Kidney (tissue), 22 donors: ENCODE measurements at places on chromosomes 5 and 9. TPM values are rescaled to one million over a fixed set of nuclear protein-coding genes. Genes with fewer than 3 reads are reported as not detected.
A peak's percentile ranks its signal among the peaks of the same experiment; 100 is the strongest.

The GFRA3 gene
- total RNA-seq = 0.41 TPM

The PLK2 gene
- 53.1 TPM for total RNA-seq

DNA sequence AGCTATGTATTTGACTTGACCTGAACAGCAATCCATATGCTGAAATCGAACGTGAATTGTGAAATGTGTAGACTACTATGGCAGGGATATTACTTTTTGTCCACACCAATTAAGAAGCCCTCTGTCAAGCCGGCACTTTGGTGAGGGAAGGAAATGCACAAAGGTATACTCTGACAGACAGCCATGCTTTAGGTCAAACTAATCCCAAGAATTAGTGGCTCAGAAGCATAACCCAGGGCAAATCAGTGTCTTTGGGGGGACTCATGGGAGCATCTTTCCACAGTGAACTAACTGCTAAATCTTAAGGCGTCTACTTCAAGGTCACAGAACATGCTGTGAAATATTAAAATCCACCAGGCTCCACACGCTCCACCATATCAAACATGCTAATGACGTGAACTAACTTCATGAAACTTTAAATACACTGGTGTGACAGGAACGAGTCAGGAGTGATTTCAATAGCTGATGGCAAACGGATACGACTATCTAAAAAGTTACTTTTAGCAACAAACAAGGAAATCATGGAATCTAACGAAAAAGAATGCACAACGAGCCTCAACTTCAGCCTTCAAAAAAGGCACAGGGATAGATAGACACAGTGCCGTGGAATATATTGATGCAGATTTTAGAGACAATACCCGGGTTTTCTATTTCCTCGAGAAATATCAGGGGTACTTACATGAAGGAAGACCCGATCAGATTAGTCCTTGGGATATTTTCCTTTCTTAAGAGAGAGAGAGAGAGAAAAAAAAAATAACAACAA, 527 bp downstream of the MEF2C start:
- no peaks in the 10 kb centered on the region for H3K36me3 ChIP-seq
- H3K4me1 ChIP-seq = peaks cover 8% of the 10 kb centered on the region
- no peak for DNase-seq
- H3K27me3 ChIP-seq = no peaks in the 10 kb centered on the region

The CDX1 gene
- total RNA-seq = not detected

DNA sequence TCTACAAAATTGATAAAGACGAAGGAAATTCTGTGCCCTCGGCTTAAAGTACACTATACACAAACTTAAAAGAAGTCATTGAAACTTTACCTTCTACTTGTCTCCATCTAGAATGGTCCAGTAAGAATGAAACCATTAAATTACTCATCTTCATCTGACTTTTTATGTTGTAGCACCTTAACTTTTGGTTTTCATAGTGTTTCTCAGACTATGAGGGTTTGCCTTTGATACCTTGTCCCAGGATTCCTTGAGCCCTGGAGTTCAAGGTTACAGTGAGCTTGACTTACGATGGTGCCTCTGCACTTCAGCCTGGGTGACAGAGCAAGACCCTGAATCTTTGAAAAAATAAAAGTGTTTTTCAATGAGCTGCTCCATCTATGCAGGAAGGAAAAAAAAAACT, 132.2 kb downstream of the CDC42SE2 start:
- no peaks in the 10 kb centered on the region for H3K27me3 ChIP-seq
- no peak overlapping the region for H3K4me3 ChIP-seq
- no peak overlapping the region for H3K27ac ChIP-seq
- H3K4me1 ChIP-seq = peaks cover 25% of the 10 kb centered on the region

The THBS4 gene
- 1.4 TPM for total RNA-seq

The CEP72 gene
- total RNA-seq = 7.8 TPM

The FRRS1L gene
- not detected for total RNA-seq

- no peaks in the 10 kb centered on the region for H3K36me3 ChIP-seq
- DNase-seq = no peak
- H3K27ac ChIP-seq = no peak overlapping the region
- no peaks in the 10 kb centered on the region for H3K27me3 ChIP-seq
- H3K4me3 ChIP-seq = peak overlapping the region; percentile 11
- H3K4me1 ChIP-seq = no peaks in the 10 kb centered on the region
Measured at GRCh38 chr5:40914835-40915234, 5.5 kb downstream of the C7 start.

The SPINK7 gene
- total RNA-seq = not detected

The CYSTM1 gene
- total RNA-seq = 157 TPM

DNA sequence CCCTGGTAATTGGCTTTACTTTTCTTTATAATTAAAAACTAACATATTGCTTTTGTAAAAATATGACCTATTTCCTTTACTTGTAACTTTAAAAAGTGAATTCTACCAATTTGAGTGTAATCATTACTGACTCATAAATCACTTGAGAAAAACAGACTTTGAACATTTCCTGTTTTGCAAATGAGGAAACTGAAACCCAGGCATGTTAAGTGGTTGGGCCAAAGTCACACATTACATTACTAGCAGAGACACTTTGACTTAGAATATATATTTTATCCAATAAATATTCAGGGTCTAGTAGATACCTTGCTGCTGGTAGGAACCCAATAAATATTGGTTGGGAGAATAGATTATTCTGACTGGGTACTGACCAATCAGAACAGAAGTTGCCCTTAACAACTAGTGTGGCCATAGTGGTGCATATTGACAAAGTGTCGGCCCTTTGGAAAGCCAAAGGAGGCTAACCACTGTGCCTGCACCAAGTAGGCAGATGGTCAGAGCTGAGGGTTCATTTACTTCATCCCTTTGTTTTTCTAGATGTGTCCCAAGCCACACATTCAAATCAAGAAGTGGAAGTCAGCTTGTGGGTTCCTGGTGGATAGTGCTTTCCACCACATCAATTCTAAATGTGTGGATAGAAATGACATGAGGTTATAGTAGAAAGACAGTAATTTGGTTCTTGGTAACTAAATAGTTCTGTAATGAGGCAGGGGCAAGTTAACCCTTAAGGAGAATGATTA, 365.1 kb upstream of the RIOK2 start:
- H3K27ac ChIP-seq = no peak overlapping the region
- no peaks in the 10 kb centered on the region for H3K4me1 ChIP-seq
- no peak for DNase-seq
- no peaks in the 10 kb centered on the region for H3K27me3 ChIP-seq

DNA sequence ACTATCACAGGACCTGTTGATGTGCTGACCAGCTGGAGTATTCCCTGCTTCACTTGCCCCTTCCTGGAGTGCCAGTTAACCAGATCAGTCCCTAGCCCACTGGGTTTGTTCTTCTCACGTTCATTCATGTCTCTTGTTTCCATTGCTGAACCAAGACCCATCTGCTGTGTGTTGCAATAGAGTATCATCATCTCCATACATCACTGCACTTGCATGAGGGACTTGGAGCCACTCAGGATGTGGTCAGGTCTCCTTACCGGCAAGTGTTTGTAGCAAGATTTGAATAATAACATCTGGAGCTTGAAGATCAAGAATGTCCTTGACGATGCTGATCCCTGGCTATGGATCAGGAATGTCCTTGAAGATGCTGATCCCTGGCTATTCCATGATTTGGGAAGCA, 358.6 kb downstream of the IRX1 start:
- no peaks in the 10 kb centered on the region for H3K27me3 ChIP-seq
- peaks cover 4% of the 10 kb centered on the region for H3K4me1 ChIP-seq
- no peak overlapping the region for H3K4me3 ChIP-seq
- no peaks in the 10 kb centered on the region for H3K36me3 ChIP-seq
- no peak overlapping the region for H3K27ac ChIP-seq

- peak; percentile 78 for DNase-seq
- no peaks in the 10 kb centered on the region for H3K27me3 ChIP-seq
- H3K27ac ChIP-seq = peak overlapping the region; percentile 81
- H3K4me1 ChIP-seq = peaks cover 16% of the 10 kb centered on the region
- no peaks in the 10 kb centered on the region for H3K36me3 ChIP-seq
Measured at GRCh38 chr5:157540707-157541446, 34.7 kb downstream of the ADAM19 start.

DNA sequence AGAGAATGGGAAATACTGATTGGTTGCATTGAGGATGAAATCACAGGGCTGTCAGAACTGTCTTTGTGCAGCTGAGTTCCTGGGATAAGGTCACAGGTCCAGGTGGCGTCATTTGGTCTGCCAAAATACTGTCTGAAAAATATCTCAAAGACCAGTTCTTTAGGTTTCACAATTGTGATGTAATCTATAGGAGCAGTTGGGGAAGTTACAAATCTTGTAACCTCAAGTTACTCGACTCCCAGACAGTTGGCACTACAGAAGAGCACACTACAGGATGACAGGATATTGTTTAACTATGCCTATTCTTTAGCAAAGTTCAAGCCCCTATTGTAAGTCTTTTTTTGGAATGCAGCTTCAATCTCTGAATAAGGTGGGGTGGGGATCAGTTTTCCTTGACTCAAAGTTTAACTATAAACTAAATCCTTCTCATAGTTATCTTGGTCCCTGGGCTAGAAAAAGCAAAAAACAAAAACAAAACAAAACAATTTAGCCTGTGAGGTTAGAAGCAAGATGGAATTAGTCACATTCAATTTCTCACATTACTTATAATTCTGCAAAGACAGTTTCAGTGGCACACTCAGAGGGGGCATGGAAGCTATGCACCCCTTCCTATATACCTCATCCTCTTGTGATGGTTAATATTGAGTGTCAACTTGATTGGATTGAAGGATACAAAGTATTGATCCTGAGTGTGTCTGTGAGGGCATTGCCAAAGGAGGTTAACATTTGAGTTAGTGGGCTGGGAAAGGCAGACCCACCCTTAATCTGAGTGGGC, 276.0 kb downstream of the AUH start:
- H3K4me1 ChIP-seq = no peaks in the 10 kb centered on the region
- no peak overlapping the region for H3K27ac ChIP-seq
- no peaks in the 10 kb centered on the region for H3K36me3 ChIP-seq
- no peak overlapping the region for H3K4me3 ChIP-seq
- no peak for DNase-seq

- no peak for DNase-seq
- no peaks in the 10 kb centered on the region for H3K36me3 ChIP-seq
- no peak overlapping the region for H3K4me3 ChIP-seq
- H3K4me1 ChIP-seq = no peaks in the 10 kb centered on the region
Measured at GRCh38 chr9:132857031-132857430, 21.1 kb downstream of the AK8 start.

The TSSK1B gene
- total RNA-seq = 0.13 TPM

- H3K36me3 ChIP-seq = no peaks in the 10 kb centered on the region
- no peak overlapping the region for H3K4me3 ChIP-seq
- no peaks in the 10 kb centered on the region for H3K4me1 ChIP-seq
- H3K27ac ChIP-seq = no peak overlapping the region
Measured at GRCh38 chr9:112233769-112234168, 58.7 kb upstream of the SUSD1 start.

DNA sequence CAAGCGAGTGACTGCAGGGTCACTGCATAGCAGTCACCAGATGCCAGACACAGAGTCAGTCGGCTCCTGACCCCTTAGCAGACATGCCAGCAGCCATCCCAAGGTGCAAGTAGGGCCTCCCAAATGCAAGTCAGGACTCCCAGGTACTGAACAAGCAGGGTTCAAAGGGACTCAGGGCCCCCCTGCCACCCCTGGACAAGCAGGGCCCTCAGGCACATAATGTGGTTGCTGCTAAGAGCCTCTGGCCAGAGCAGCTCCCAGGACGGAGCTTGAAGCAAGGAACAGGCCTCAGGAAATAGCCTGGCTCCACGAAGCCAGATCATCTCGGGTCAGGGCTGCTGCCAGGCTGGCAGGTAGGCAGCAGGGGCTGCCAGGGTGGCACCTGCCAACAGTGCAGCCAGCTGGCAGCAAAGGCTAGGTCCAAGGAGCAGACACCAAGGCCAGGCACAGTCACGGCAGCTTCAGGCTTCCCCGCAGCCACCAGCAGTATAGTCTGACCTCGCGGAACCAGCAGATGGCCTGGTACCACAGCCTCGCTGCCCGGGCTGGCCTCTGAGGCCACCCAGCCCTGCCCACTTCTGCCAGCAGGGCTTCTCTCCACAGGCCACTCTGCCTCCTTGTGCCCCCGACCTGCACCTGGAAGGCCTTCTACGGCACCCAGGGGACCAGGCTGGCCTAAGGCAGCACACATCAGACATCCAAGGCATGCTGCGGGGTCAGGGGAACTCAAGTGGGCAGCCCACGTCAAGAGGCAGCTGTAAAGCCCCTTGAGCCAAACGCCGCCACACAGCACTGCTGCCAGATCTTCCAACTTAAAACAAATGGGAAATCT, 7.4 kb downstream of the EEIG1 start:
- H3K27ac ChIP-seq = peak overlapping the region; percentile 78
- H3K4me3 ChIP-seq = peak overlapping the region; percentile 14
- no peaks in the 10 kb centered on the region for H3K4me1 ChIP-seq
- H3K36me3 ChIP-seq = no peaks in the 10 kb centered on the region
- H3K27me3 ChIP-seq = no peaks in the 10 kb centered on the region
- no peak for DNase-seq

DNA sequence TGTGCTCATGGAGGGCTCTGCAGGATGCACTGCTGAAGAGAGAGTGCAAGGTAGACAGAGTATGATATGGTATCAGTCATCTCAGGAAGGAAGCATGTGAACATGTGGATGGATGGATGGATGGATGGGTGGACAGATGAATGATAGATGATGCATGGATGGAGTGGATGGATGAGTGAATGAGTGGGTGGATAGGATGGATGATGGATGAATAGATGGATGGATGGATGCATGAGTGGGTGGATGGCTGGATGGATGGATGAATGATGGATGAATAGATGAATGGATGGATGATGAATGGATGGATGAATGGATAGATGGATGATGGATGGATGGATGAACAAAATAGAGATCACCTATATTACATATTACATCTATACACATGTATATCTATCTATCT, 341.3 kb downstream of the DRD1 start:
- no peaks in the 10 kb centered on the region for H3K36me3 ChIP-seq
- H3K27me3 ChIP-seq = no peaks in the 10 kb centered on the region
- no peak for DNase-seq
- H3K27ac ChIP-seq = no peak overlapping the region
- no peaks in the 10 kb centered on the region for H3K4me1 ChIP-seq
- no peak overlapping the region for H3K4me3 ChIP-seq

The ANKRD55 gene
- total RNA-seq = 1.2 TPM

DNA sequence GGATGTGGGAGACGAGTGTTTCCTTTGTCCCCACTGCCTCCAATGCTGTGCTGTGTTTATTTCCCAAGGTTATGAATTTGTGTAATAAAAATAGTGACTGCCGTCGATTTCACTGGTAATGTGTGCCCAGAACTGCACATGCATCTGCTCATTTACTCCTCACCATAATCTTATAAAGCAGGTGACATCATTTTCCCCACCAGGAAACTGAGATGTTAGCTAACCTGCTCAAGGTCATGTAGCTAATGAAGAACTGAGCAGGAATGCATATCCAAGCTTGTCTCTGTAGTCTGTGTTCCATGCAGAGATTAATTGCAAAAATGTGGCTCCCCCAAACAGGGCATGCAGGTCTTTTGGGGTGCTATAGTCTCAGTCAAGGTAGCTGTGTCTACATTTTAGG, 224.4 kb downstream of the TENT4A start:
- DNase-seq = no peak
- H3K4me1 ChIP-seq = no peaks in the 10 kb centered on the region
- no peak overlapping the region for H3K27ac ChIP-seq
- no peak overlapping the region for H3K4me3 ChIP-seq
- H3K27me3 ChIP-seq = no peaks in the 10 kb centered on the region

- H3K4me1 ChIP-seq = no peaks in the 10 kb centered on the region
- H3K27ac ChIP-seq = no peak overlapping the region
- H3K4me3 ChIP-seq = no peak overlapping the region
- no peaks in the 10 kb centered on the region for H3K27me3 ChIP-seq
Measured at GRCh38 chr9:134004131-134004873, 12.2 kb upstream of the VAV2 start.
